Thoracic aorta (tissue), 2 donors: ENCODE measurements at places on chromosomes 7 and 10.

GRCh38 chr7:113267885-113268284 is 149.5 kb upstream of the SMIM30 start:
- DNase-seq: no peak
- no peaks in the 10 kb centered on the region for H3K36me3 ChIP-seq
- no peaks in the 10 kb centered on the region for H3K27me3 ChIP-seq
- H3K4me1 ChIP-seq: no peaks in the 10 kb centered on the region
- no peak overlapping the region for H3K4me3 ChIP-seq

GRCh38 chr10:23171232-23171876 is 20.8 kb upstream of the PTF1A start:
- no peak overlapping the region for H3K4me3 ChIP-seq
- peaks cover 10% of the 10 kb centered on the region for H3K4me1 ChIP-seq
- H3K27ac ChIP-seq: no peak overlapping the region
- H3K36me3 ChIP-seq: no peaks in the 10 kb centered on the region

- H3K4me1 ChIP-seq: no peaks in the 10 kb centered on the region
- H3K4me3 ChIP-seq: no peak overlapping the region
- H3K36me3 ChIP-seq: no peaks in the 10 kb centered on the region
- no peak for DNase-seq
These were observed 2.1 kb upstream of the FAM171A1 start for GRCh38 chr10:15373199-15373598.

- no peaks in the 10 kb centered on the region for H3K36me3 ChIP-seq
- H3K4me3 ChIP-seq: no peak overlapping the region
- H3K27ac ChIP-seq: no peak overlapping the region
- DNase-seq: no peak
- no peaks in the 10 kb centered on the region for H3K27me3 ChIP-seq
These were observed 592.5 kb downstream of the KCNMA1 start for GRCh38 chr10:77045085-77045484.

DNA sequence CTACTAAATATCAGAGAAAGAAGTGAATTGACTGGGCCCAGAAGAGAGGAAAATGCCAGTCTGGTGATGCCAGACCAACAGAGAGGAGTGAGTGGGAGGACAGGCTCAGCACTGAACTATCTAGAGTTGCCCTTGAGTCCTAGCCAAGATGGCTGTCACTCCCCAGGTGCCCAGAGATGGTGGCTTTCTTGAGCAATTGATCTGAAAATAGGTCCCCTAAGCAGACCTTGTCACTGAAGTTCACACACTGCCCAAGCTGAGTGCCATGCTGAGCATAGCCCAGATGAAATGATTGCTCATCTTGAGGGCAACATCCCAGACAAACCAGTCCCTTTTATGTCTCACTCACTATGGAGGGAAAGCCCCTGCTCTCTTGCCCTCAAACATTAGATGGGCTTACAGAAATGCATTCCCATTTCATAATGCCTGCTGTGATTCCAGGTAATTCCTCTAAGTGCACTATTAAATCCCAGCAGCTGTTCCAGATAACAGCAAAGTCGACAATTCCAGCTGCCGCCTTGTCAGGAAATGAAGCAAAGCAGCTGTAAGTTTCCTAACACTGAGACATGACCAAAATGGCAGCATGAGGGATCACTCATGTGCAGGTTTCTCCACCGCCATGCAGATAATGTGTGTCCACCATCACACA is 329.4 kb downstream of the KCNMA1 start:
- H3K36me3 ChIP-seq: no peaks in the 10 kb centered on the region
- no peak overlapping the region for H3K4me3 ChIP-seq
- peaks cover 62% of the 10 kb centered on the region for H3K4me1 ChIP-seq
- H3K27me3 ChIP-seq: no peaks in the 10 kb centered on the region
- no peak overlapping the region for H3K27ac ChIP-seq
- no peak for DNase-seq

GRCh38 chr7:16232273-16232672 is 189.1 kb downstream of the CRPPA start:
- no peaks in the 10 kb centered on the region for H3K27me3 ChIP-seq
- H3K4me1 ChIP-seq: no peaks in the 10 kb centered on the region
- no peak for DNase-seq
- H3K36me3 ChIP-seq: no peaks in the 10 kb centered on the region
- no peak overlapping the region for H3K27ac ChIP-seq
- no peak overlapping the region for H3K4me3 ChIP-seq

DNA sequence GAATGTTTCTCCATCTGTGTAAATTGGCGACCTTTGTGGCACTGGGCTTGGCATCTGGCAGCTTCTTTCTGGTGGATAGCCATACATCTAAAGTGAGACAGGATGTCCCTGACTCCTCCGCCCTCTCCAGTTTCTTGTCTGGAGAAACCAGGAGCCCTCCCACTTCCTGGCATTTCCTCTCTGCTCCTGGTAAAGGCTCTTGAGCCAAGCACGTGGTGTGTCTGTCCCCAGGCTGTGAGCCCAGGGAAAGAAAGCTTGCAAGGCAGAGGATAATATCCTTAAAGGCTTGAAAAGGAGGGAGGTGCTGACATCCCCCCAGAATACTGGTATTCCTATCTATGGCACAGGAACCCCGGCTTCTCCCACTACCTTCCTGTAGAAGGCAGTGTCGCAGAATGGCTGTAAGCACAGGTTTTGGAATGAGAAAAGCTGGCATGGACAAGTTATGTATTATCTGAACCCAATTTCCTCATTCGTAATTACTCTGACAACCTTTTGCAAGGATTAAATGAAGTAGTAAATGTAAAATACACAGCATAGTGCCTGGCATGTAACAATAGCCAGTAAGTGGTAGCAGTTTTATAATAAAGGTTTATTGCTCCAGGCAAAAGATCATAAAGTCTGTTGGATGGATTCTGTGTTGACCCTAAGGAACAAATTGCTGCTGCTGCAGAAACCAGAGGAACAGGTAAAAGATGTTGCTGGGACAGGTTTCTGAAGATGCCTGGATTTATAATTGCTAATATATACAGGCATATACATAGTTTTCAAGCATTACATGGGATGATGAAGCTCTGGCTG is 11.8 kb upstream of the ACSL5 start:
- DNase-seq: peak; percentile 70
- H3K27ac ChIP-seq: peak overlapping the region; percentile 83
- no peaks in the 10 kb centered on the region for H3K27me3 ChIP-seq

DNA sequence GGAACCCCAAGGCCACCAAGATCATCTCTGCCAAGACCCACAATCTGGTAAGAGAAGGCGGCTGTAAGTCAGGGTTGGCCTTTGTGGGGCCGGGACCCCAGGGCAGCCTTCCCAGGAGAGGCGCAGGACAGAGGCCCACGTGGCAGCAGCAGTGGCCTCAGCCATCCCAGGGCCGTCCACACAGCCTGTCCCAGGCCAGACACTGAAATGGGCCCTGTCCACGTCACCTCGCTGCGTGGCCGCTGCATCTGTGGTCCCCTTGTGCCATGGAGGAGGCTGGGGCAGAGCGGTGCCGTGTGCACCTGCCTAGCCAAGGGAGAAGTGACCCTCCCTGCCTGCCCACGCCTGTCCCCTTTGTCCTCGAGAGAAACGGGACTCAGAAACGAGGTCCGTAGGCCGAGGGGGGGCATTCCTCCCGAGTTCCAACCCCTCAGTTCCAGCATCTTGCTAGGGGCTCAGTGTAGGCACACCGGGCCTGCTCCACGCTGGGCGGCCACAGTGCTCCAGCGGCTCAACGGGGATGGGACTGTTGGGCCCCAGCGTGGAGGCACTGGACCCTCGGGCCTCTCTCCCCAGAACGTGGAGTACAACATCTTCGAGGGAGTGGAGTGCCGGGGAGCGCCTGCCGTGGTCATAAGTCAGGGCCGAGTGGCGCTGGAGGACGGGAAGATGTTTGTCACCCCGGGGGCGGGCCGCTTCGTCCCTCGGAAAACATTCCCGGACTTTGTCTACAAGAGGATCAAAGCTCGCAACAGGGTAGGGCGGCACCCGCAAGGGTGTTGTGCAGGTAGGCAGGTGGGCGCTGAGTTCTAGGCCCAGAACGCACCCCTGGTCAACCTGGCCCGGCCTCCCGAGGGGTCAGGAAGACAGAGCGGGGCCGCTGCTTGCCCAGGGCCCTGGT is 15.6 kb downstream of the DPYSL4 start:
- no peak overlapping the region for H3K4me3 ChIP-seq
- DNase-seq: no peak
- H3K27me3 ChIP-seq: no peaks in the 10 kb centered on the region
- no peaks in the 10 kb centered on the region for H3K4me1 ChIP-seq
- H3K27ac ChIP-seq: no peak overlapping the region

- H3K27ac ChIP-seq: no peak overlapping the region
- H3K36me3 ChIP-seq: no peaks in the 10 kb centered on the region
- H3K4me3 ChIP-seq: no peak overlapping the region
- no peaks in the 10 kb centered on the region for H3K27me3 ChIP-seq
- H3K4me1 ChIP-seq: peaks cover 5% of the 10 kb centered on the region
These were observed 538.5 kb downstream of the HTR7 start for GRCh38 chr10:90319188-90319914.

GRCh38 chr10:29663718-29664117 is 28.9 kb upstream of the SVIL start:
- no peak for DNase-seq
- no peak overlapping the region for H3K4me3 ChIP-seq
- no peaks in the 10 kb centered on the region for H3K27me3 ChIP-seq
- peaks cover 3% of the 10 kb centered on the region for H3K36me3 ChIP-seq

- no peaks in the 10 kb centered on the region for H3K27me3 ChIP-seq
- no peak overlapping the region for H3K4me3 ChIP-seq
- DNase-seq: no peak
- no peak overlapping the region for H3K27ac ChIP-seq
- H3K36me3 ChIP-seq: no peaks in the 10 kb centered on the region
These were observed 176.8 kb downstream of the COBL start for GRCh38 chr7:51139796-51140195.

DNA sequence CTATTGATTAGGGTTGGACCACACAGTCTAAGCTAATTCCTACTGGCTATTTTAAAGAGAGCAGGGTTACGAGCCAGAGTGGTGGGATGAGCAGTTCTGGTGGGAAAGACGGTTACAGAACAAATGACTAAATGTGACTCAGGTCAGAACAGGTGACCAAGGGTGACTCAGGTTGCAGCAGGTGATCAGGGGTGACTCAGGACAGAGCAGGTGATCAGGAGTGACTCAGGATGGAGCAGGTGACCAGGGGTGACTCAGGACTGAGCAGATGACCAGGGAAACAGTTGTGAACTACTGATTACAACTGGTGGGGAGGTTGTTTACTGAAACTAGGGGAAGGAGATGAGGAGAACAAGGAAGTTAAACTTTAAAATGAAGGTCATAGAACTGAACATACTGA is 366.3 kb downstream of the ABCA13 start:
- no peak overlapping the region for H3K27ac ChIP-seq
- H3K36me3 ChIP-seq: no peaks in the 10 kb centered on the region
- no peaks in the 10 kb centered on the region for H3K4me1 ChIP-seq
- H3K4me3 ChIP-seq: no peak overlapping the region
- no peaks in the 10 kb centered on the region for H3K27me3 ChIP-seq

- no peak overlapping the region for H3K27ac ChIP-seq
- DNase-seq: no peak
- no peaks in the 10 kb centered on the region for H3K4me1 ChIP-seq
- H3K4me3 ChIP-seq: no peak overlapping the region
- H3K27me3 ChIP-seq: no peaks in the 10 kb centered on the region
- no peaks in the 10 kb centered on the region for H3K36me3 ChIP-seq
These were observed 305.9 kb upstream of the MGMT start for GRCh38 chr10:129161150-129161549.

GRCh38 chr10:60031183-60031582 is 124.8 kb upstream of the CCDC6 start:
- no peak for DNase-seq
- no peaks in the 10 kb centered on the region for H3K27me3 ChIP-seq
- H3K4me1 ChIP-seq: peaks cover 18% of the 10 kb centered on the region

- H3K27me3 ChIP-seq: no peaks in the 10 kb centered on the region
- H3K27ac ChIP-seq: peak overlapping the region; percentile 30
- H3K36me3 ChIP-seq: no peaks in the 10 kb centered on the region
- peaks cover 43% of the 10 kb centered on the region for H3K4me1 ChIP-seq
- no peak for DNase-seq
These were observed 71.2 kb downstream of the GRB10 start for GRCh38 chr7:50711271-50712175.

DNA sequence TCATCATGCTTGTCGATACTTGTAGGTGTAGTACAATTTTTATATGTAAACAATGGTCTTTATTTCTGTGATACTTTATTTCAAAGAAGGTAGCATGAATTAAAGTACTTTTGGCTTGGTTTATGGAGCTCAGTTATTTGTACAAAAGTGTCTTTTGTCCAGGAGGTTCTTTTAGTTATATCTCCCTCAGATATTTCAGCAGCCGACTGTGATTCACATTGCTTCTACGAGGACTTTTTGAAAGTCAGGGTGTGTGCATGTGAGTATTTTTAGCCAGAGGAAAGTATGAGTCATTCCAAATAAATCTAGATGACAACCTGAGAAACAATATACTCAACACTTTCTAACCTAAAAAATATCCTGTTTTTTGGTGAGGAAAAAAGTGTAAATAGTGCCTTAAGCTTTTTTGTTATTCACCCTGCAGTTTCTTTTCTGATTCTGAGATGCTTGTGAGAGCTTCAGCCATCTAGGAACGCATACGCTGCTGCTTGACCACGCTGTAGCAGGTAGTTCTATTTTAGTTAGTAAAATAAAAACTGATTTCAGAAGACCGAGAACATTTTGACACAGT is 595 bp upstream of the SUN1 start:
- peak overlapping the region; percentile 95 for H3K27ac ChIP-seq
- no peaks in the 10 kb centered on the region for H3K36me3 ChIP-seq
- no peak for DNase-seq
- H3K4me3 ChIP-seq: peak overlapping the region; percentile 62

- H3K36me3 ChIP-seq: peaks cover under 1% of the 10 kb centered on the region
- H3K27ac ChIP-seq: no peak overlapping the region
- H3K4me1 ChIP-seq: no peaks in the 10 kb centered on the region
- peak overlapping the region; percentile 57 for H3K4me3 ChIP-seq
- no peaks in the 10 kb centered on the region for H3K27me3 ChIP-seq
- no peak for DNase-seq
These were observed 201.3 kb upstream of the CDCA7L start for GRCh38 chr7:22146961-22147512.

DNA sequence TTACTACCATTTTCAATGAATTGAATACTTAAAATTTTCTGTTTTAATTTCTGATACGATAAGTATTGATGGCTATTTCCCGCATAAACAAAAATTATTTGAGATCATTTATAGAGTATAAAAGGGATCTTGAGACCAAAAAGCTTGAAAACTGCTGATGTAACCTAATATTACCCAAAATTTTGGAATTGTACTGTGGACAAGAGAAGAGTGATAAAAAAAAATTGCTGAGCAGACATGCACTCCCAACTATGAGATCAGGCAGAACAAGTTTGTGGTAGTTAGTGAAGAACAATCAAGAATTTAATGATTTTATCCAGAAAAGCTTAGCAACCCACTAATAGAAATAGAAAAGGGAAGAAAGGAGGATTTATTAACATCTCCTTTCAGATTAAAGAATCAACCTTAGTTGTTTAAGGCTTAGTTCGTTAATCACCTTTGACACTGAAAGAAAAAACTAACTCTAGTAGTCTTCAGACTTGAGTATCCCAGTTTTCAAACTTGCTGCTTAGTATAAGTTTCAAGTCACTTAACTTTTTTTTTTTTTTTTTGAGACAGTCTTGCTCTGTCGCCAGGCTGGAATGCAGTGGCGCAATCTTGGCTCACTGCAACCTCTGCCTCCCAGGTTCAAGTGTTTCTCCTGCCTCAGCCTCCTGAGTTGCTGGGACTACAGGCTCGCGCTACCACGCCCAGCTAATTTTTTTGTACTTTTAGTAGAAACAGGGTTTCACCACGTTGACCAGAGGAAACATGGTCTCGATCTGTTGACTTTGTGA is 50.6 kb upstream of the ZC3HAV1 start:
- no peak overlapping the region for H3K27ac ChIP-seq
- H3K4me1 ChIP-seq: no peaks in the 10 kb centered on the region
- H3K4me3 ChIP-seq: no peak overlapping the region
- H3K36me3 ChIP-seq: no peaks in the 10 kb centered on the region
